ENCODE measurements at places on chromosomes 16 and 17.

- DNase-seq, result no peak
Measured at GRCh38 chr17:49572806-49573420, 2.8 kb upstream of the NXPH3 start.

- no peak for DNase-seq
Measured at GRCh38 chr17:40886090-40886489, 1.0 kb upstream of the KRT20 start.

DNA sequence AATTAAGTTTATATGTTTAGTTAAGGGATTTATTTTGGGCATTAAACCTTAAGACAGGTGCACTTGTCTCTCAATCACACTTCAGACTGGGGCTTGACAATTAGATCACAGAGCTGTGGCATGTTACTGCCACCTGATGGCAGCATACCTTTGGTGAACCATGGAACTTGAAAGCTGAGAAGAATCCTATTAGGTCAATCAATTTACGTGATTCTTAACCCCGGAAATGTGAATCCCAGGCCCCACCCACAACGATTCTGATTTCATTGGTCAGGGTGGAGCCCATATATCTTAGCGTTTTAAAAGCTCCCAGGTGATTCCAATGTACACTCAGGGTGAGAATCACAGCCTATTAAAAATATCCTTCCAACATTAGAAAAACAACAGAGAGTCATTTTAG is 91.0 kb downstream of the GSG1L start:
- DNase-seq, result peak; percentile 61

DNA sequence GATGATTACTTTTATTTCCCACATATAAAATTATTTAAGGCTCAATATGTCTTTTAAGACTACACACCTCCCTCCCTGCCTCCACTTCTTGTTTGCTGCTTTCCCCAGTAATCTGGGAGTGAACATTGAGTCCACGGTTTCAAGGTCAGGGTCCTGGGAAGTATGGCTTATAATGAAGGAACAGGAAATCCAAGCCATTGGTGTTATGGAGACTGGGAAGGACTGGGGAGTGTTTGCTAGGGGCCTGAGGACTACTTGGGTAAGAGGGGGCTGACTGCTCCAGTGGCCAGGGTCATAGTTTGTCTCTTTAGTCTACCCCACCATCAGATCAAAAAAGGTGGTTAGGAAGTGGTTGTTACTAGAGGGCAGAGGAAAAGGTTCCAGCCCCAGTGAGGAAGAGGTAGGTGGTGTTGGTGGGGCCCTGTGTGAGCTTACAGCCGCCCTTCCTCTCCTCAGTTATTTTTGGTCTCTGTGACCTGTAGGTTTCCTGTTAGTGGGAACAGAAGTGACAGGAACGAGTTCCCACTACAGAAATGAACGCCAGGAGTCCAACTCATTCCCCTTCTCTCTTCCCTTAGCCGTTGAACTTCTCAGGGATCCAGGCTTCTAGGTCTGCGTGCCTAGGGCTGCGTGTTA is 742 bp upstream of the SLC16A13 start:
- no peak for DNase-seq

Data from cerebellar cortex (tissue), 1 donor.